AML-193 (cell line): ENCODE measurements at places on chromosomes 5 and 9.

GRCh38 chr5:10987276-10987924 lies 226.4 kb upstream of the DAP start:
- DNase-seq = no peak

GRCh38 chr9:72422214-72422613 lies 57.2 kb upstream of the ZFAND5 start:
- DNase-seq = no peak

GRCh38 chr5:8048920-8049319 lies 180.0 kb downstream of the MTRR start:
- DNase-seq = no peak

GRCh38 chr5:143241892-143242291 lies 161.6 kb downstream of the NR3C1 start:
- no peak for DNase-seq

DNA sequence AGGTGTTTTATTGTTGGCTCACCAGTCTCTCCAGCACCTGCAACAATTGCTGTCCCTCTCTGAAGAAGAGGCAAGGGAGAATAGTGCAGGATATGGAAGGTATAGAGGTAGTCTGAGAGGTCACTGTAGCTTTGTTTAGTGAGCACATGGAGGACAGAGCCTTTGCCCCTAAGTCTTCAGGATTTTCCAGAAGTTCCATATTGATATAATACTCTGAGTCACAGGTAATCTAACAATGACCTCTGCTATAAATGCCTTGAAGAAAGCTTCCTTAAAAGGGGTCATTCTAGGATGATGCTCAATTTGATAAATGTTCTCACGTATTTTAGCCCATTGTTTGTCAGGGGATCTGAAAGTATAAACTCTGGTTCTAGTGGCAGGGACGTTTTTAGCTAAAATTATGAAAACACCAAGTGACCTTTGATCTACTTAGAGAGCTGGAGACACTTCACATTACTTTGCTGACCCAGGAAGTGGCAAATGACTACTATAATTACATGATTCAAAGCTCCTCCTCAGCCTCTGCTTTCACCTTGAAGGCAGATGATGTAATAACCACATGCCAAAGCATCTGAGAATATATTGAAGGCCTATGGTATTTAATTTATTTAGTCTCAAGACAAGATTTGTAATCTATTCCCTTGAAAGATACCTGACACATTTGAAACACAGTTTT lies 366.9 kb upstream of the NUDT12 start:
- DNase-seq = no peak

DNA sequence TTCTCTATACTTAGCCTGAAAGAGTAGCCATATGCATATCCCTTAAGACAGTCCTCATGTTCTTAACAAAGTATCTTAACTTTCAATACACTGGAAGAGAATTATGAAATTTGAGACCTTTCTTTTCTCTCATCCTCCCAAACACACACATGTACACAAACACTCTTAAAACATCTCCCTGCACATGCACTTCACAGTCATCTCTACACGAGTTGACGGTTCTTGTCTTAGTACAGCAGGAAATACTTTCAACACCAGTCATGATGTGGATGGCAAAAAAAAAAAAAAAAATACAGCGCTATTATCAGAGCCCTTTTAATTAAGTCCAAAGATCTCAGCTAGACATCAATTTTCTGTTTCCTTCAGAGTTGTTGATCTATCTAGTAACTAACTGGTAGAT lies 43.6 kb upstream of the PCSK1 start:
- no peak for DNase-seq

DNA sequence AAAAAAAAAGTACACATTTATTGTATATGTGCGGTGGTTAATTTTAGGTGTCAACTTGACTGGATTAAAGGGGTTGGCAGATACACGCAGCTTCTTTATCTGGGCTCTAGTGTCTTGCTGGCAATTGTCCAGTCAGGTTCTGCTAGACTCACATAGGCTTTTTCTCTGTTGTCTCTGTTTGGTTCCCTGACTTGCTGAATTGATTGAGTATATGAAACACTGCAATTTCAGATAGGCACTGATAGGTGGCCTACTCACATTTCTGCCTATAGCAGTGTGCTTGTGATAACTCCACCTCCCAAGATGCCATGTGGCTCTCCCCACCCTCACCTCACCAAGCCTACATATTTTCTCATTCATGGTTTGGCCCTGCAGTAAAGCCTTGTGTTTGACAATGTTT lies 52.5 kb downstream of the AOPEP start:
- DNase-seq = no peak

GRCh38 chr5:66739951-66740350 lies 143.8 kb downstream of the MAST4 start:
- no peak for DNase-seq

DNA sequence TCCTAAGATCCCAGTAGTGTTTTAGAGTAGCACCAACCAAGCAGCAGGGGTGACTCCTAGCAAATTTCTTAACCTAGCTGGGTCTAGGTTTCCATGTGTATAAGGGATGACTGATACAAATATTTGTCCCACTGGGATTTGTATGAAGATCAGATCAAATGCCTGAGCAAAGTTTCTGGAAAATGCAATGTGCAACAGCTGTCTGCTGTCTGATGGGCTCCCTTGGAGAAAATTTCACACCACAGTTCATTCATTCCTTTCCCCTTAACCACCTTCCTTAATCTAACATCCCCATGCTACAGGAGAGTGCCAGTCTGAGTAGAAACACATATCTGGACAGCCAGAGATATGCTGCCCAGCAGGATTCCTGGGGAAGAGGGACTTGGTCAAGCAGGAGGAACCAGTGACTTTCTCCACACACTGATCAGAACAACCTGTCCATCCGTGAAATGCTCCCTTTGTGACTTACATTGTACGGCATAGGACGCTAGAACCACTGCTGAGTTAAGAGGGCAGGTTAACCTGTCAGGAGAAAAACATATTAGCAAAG lies 53.3 kb downstream of the PTPN3 start:
- DNase-seq = no peak

GRCh38 chr5:121630402-121630801 lies 221.3 kb upstream of the FTMT start:
- DNase-seq = no peak

DNA sequence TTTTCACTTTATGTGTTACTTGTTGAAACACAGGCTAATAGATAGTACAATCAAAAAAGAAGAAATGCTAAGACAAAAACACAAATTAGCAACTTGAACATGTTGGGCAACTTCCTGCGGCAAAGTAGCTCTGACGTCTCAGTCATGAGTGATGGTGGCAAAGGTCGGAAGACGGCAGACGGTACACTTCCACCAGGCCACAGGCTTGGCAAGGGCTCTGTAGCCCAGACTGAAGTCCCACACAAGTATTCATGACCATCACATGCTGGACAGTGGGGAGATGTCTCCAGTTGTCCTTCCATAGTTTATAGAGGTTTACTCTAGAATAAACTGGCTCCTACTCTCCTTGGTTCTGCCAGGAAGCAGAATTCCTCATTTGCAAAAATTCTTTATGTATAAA lies 831.3 kb downstream of the MTRR start:
- no peak for DNase-seq

- no peak for DNase-seq
These were observed 222.9 kb upstream of the ANKRD55 start for GRCh38 chr5:56456002-56456401.

DNA sequence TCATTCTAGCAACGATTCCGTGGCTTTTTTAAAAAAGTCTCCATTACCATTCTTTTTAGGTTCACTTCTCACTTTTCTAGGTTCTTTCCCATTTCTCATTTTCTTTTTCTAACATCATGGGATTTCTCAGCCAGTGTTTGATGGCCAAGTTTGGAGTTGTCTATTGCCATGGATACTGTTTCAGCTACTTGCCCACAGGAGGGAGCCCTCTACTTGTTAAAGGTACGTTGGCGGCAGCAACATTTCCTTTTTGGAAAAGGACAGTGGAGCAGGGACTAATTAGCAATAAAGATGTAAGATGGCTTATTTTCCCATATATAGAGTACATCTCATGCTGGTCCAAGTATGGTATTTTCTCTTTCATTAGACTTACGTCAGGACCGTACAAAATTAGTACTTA lies 2257.5 kb upstream of the C9orf72 start:
- no peak for DNase-seq

- peak; percentile 75 for DNase-seq
These were observed 6.3 kb downstream of the IFNA21 start for GRCh38 chr9:21160178-21160577.

DNA sequence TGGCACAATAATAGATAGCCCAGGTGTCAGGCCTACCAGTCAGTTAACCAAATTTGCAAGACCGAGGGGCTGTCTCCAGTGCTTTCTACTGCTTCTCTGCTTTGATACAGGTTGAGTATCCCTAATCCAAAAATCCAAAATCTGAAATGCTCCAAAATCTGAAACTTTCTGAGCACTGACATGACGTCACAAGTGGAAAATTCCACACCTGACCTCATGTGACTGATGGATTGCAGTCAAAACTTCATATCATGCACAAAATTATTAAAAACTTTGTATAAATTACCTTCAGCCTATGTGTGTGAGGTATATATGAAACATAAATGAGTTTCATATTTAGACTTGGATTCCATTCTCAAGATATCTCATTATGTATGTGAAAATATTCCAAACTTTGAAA lies 213.5 kb upstream of the PANK3 start:
- no peak for DNase-seq

- no peak for DNase-seq
These were observed 454 bp downstream of the NELFB start for GRCh38 chr9:137255448-137256114.

DNA sequence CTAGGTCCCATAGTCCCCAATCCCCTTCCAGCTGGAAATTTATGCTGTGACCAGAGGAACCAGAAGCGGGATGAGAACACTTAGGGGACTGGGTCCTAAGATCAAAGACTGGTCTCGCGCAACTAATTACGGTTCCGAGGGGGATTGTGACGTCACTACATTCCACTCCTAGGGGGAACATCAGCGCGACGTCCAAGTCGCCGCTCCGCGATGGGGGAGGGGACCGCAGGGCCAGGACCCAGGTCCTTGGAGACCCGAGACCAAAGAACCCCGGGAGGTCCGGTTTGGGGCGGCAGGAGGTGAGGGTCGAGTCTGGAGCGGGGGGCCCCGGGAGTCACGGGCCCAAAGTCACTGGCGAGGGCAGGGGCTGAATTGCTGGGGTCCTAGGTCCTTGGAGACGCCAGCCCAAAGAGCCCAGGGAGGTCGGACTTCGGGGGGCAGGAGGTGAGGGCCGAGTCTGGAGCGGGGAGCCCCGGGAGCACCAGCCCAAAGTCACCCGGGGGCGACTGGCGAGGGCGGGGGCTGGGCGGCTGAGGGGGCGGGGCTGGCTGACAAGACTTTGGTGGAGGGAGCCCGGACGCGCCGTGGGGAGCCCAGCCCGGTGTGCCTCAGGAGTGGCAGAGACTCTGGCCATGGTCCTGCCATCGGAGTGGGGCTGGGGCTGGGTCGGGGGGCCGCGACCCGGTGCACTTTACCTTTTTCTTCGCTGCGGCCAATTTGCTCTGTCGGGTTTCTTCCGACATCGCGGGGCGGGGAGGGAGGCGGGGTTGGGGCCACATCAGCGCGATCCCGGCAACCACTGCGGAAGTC lies at the start of gene GOLGA2:
GOLGA2 (minus strand) TSS at position 810 of the 810 bp plus-strand sequence; CDS start at position 779, 31 bp downstream.
- DNase-seq = no peak

- DNase-seq = no peak
These were observed 3.1 kb downstream of the LCN2 start for GRCh38 chr9:128152133-128153059.

DNA sequence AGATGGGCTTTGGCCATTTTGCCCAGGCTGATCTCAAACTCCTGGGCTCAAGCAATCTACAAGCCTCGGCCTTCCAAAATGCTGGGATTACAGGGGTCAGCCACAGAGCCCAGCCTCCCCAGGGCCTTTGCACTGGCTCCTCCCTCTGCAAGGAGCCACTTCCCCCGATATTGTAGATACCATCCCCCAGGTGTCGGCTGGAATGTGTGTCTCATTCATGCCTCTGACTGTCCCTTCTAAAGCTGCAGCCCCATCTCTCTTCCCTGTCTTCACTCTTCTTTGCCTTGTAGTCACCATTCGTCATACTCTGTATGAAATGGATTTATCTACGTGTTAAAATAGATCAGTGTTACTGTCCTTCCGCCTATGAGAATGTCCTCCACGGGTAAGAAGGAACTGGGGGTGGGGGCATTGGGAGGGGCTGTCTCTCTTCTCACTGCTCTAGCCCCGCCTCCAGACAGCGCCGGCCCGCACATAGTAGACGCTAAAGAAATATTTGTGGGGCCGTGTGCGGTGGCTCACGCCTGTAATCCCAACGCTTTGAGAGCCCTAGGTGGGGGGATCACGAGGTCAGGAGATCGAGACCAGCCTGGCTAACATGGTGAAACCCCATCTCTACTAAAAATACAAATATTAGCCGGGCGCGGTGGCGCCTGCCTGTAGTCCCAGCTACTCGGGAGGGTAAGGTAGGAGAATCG lies 68.5 kb downstream of the LMX1B start:
- no peak for DNase-seq

DNA sequence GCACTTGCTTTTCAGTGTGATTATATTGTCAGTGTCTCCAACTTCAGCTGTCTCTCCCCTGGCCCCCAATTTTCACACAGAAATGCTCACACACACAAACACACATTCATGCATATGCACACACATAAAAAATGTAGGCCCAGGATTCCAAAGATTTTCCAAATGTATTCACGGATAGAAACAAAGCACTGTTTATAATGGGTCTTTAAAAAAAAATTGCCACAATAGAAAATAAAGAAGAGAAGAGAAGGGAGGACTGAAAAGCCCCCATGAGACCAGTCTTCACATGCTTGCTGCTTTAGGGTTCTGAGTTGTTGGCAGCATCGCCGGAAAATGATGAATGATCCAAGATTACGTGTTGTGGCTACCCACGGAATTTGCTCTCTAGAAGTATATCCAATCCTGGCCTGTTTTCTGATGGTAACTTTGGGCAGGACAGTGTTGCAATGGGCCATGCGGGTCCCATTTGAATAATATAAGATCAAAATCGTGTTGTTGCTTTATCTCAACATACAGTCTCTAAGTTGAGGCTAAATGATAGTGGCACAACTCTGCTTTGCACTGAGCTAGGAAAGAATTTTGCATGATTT lies 36.2 kb upstream of the ACO1 start:
- DNase-seq = no peak

- no peak for DNase-seq
These were observed 18.5 kb downstream of the MRPS27 start for GRCh38 chr5:72301557-72301956.

GRCh38 chr5:58294598-58295305 lies 165.1 kb downstream of the PLK2 start:
- no peak for DNase-seq

DNA sequence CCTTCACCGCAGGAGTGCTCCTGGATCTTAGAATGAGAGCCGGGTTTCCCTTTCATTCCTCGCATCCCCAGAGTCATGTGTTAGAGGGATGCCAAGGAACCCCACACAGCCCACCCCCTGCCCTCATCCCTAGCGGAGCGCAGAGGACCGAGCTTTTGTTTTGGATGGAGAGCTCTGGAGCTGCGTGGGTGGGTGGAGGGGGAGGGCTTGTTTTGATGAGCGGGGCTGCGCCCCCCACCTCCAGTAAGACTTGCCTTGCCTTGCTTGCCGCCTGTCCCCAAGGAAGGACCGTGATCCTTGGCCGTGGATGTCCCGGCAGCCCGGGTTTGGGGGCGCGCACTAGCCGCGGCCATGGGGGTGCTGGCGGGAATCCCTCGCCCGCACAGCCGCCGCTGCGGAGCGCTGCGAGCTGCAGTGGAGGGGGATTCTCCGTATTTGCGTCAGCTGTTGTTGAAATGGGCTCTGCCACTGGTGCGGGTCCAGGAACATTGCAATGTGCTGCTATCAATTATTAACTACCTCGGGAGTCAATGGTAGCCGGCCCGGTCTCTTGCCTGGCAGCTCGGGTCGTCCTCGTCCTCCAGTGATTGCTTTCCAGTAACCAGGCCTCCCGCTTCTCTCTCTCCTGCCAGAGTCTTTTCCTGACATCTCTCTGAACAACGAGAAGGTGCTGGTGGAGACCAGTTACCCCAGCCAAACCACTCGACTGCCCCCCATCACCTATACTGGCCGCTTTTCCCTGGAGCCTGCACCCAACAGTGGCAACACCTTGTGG lies 1.0 kb downstream of the EGR1 start:
- no peak for DNase-seq
